ENCODE measurements at places on chromosomes 3 and 15. TPM values are rescaled to one million over a fixed set of nuclear protein-coding genes. Genes with fewer than 3 reads are reported as not detected.

- H3K27ac ChIP-seq, result no peak overlapping the region
- H3K36me3 ChIP-seq, result no peaks in the 10 kb centered on the region
- peaks cover 5% of the 10 kb centered on the region for H3K27me3 ChIP-seq
Measured at GRCh38 chr15:34657469-34658127, 74.1 kb upstream of the GOLGA8B start.

DNA sequence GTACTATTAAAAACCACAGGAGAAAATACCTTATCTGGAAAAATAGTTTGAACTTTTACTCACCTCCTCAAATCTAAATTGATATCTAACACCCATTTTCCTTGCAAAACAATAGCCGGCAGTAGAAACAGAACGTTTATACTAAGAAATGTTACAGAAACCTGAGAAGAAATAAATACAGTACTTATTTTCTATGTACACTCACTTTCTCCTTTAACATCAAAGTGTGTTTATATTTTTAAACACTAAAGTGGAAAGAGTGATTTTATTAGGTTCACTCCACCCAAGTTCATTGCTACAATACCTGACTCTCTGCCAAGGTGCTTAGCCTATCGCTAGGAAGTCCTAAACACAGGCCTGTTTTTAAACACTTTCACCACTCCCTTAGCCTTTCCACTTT lies 87.8 kb upstream of the TJP1 start:
- no peaks in the 10 kb centered on the region for H3K36me3 ChIP-seq
- no peaks in the 10 kb centered on the region for H3K27me3 ChIP-seq
- H3K27ac ChIP-seq, result no peak overlapping the region
- H3K4me3 ChIP-seq, result no peak overlapping the region
- H3K4me1 ChIP-seq, result no peaks in the 10 kb centered on the region

The PYGO1 gene
- 5.0 TPM for polyA plus RNA-seq

DNA sequence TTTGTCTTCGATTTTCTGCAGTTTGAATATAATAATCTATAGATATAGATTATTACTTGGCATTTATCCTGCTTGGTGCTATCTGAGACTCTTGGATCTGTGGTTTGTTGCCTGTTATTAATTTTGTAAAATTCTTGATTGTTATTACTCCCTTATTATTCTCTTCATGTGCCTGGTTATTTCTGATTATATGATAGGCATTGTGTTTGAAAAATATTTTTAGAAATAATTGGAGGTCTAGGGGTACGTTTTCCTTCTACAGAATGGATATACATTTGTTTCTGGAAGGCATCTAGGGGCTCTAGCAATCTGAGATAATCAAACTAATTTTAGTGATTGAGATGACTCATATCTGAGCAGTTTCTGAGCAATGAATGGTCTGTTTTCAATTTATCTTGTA lies 14.9 kb upstream of the CELF6 start:
- DNase-seq, result no peak
- no peaks in the 10 kb centered on the region for H3K27me3 ChIP-seq
- no peaks in the 10 kb centered on the region for H3K4me1 ChIP-seq
- H3K27ac ChIP-seq, result no peak overlapping the region
- no peak overlapping the region for H3K4me3 ChIP-seq
- peaks cover 7% of the 10 kb centered on the region for H3K36me3 ChIP-seq

DNA sequence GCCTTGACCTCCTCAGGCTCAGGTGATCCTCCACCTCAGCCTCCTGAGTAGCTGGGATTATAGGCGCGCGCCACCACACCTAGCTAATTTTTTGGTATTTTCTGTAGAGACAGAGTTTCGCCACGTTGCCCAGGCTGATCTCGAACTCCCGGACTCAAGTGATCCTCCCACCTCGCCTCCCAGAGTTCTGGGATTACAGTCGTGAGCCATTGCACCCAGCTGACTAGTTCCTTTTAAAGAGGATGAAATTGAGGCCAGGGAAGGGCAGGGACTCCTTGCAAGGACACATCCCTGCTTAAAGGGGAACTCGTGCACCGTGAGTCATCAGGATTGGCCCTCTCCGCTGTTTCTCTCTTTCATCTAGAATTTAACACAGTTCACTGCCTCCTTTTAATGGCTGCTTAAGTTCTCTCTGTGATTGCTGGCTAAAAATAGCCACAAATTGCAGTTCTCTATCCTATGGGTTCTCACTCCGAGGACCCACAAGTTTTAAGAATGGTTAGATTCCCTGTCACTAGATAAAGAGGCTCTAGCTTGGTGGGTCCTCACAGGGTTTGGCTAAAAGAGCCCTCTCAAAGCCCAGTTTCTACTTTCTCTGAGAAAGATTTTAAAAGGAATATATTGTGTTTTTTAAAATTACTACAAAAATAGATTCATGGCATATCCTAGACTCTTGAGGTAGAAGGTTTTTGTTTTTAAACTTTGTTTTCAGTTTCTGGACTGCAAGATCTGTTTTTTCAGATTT lies 1.4 kb downstream of the CRTAP start:
- DNase-seq, result no peak
- no peak overlapping the region for H3K4me3 ChIP-seq
- H3K27me3 ChIP-seq, result no peaks in the 10 kb centered on the region
- peaks cover 4% of the 10 kb centered on the region for H3K4me1 ChIP-seq

The ARGFX gene
- polyA plus RNA-seq, result not detected

DNA sequence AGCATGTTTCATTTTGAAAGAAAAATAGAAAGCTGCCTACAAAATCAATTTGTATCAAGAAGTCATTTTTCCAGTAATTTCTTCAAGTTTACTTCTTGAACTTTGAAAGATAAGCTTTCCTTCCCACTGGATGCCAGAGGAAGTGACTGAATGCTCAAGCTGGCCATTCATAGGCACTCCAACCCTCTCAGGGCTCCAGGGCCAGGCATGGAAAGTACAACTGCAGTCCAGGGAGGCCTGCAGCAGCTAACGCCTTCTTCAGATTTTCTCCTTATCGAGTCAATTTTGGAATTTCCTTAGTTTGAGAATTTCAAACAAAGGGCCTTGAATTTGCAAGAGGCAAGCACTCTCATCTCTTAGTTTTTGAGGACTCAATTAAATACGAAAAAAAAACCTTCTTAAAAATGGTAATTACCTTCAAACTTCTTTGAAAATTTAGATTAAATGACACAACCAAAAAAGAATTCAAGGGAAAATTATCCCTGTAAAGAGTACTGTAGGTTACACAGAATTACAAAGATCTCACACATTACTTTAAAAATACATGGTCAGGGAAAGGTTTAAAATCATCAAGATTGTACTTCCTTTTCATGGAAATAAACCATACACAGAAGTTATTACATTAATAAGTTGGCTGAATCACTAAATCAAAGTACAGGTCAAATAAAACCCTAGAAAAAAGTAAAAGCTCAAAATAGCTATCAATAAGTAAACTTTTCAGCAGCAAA lies 2.5 kb downstream of the UBP1 start:
- no peaks in the 10 kb centered on the region for H3K36me3 ChIP-seq
- peak overlapping the region; percentile 99 for H3K27ac ChIP-seq
- DNase-seq, result peak; percentile 58
- peak overlapping the region; percentile 95 for H3K4me3 ChIP-seq
- no peaks in the 10 kb centered on the region for H3K27me3 ChIP-seq

GRCh38 chr3:108391917-108392593 lies 95.7 kb downstream of the HHLA2 start:
- H3K27ac ChIP-seq, result no peak overlapping the region
- H3K4me3 ChIP-seq, result no peak overlapping the region
- DNase-seq, result no peak
- H3K27me3 ChIP-seq, result no peaks in the 10 kb centered on the region

DNA sequence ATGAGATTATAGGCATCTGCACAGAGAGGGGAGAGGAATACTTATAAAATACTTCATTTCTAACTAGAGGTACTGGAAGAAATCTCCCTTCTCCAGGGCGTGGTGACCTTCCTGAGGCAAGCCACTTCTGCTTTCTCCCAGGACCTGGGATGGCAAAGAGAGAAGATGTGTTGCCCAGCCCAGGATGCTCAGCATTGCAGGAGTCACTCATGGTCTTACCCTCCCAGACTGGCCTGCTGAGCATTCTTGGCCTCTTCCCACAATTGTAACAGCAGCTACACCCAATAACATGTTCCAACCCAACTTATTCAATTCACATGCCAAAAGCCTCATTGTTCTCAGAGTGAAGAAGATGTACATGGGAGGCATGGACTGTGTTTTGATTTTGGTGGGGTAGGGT lies 37.9 kb downstream of the IL20RB start:
- no peaks in the 10 kb centered on the region for H3K36me3 ChIP-seq
- no peaks in the 10 kb centered on the region for H3K4me1 ChIP-seq
- H3K27ac ChIP-seq, result no peak overlapping the region
- no peak overlapping the region for H3K4me3 ChIP-seq
